NCI-H187 treated with DMSO at 0.1 percent for 48 hours (cell line): ENCODE measurements at places on chromosomes 1 and 21.

DNA sequence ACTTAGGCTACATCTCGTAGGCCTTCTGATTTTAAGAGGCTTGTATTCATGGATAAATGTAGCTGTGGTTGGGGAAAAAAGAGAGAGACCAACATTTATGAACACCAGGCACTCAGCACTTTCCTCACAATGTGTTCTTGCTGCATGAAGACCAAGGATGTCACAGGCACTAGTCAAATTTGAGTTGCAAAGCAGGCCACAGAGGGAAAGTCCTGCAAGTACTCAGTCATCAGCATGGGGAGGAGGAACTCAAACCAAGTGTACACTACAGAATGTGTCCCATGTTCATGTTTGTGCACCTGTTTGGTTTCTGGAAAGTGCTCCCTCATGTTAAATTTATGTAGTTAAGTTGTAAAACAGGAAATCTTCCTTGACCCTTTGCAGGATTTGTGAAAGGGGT, 8.7 kb upstream of the MAP3K7CL start:
- no peak for DNase-seq

DNA sequence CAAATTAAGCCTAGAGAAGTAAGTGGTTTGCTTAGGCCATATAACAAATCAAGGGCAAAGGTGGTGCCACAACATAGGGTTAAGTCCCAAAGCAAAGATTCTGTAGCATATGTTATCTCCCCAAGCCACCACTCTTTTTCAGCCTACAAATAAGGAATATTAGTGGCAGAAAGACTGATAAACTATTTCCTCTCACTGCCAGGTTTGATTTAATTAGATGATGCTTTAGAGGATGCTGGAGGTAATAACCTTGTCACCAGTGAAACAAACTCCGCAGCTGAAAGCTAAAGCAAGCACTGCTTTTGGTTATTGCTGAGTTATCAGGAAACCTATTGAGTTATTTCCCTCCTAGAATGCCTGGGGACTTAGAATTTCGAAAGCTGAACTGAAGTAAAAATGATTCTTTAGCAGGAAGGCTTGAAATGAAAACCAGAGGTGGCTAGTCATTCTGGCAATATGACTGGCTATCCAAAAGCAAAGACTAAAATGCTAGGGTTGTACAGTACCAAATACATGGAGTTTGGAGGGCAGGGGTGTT, 145.2 kb downstream of the SYT2 start:
- no peak for DNase-seq

- DNase-seq, result no peak
Observed at GRCh38 chr1:26399034-26399433, 11.6 kb upstream of the LIN28A start.

GRCh38 chr1:167922023-167922422, 8.1 kb upstream of the ADCY10 start:
- DNase-seq, result no peak

DNA sequence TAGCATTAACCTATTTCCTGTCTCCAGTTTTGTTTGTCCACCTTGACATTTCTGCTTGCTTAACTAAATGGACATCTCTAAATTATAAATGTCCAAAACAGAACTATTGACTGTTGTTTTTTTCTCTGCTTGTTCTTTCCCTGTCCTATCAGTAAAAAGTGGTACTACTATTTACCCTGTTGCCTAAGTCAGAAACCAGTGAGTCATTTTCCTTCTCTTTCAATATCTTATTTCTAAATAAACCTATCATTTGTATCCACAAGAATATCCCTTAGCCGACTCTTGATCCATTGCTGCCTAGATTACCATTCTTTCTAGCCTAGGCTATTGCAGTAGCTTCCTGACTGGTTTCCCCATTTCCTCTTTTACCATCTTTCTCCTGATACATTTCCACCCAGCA, 22.5 kb downstream of the MIER1 start:
- DNase-seq, result no peak

GRCh38 chr1:96340686-96341085, 380.9 kb upstream of the PTBP2 start:
- no peak for DNase-seq

- DNase-seq, result no peak
Observed at GRCh38 chr1:58249737-58250586, 296.6 kb downstream of the OMA1 start.

- DNase-seq, result no peak
Observed at GRCh38 chr1:41412748-41413147, 51.5 kb downstream of the FOXO6 start.
